ENCODE measurements at places on chromosomes 1 and 21.
A peak's percentile ranks its signal among the peaks of the same experiment; 100 is the strongest.

DNA sequence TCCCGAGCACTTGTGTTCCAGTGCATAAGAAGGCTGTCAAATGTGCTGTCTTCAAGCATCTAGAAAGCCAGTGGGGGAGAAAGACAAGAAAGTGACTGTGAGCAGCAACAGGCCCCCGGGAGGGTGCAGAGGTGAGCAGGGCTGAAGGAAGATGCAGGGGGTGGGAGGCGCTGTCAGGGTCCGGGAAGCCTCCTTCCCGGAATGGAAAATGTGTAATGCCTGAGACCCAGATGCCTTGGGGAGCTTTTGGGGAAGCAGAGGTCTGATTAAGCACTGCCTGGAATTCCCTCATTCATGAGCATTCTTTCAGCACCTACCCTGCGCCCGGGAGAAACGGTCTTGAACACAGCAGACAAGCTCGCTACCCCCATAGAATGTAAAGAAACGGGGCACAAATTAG, 1.3 kb downstream of the NPHP4 start:
- DNase-seq = no peak

DNA sequence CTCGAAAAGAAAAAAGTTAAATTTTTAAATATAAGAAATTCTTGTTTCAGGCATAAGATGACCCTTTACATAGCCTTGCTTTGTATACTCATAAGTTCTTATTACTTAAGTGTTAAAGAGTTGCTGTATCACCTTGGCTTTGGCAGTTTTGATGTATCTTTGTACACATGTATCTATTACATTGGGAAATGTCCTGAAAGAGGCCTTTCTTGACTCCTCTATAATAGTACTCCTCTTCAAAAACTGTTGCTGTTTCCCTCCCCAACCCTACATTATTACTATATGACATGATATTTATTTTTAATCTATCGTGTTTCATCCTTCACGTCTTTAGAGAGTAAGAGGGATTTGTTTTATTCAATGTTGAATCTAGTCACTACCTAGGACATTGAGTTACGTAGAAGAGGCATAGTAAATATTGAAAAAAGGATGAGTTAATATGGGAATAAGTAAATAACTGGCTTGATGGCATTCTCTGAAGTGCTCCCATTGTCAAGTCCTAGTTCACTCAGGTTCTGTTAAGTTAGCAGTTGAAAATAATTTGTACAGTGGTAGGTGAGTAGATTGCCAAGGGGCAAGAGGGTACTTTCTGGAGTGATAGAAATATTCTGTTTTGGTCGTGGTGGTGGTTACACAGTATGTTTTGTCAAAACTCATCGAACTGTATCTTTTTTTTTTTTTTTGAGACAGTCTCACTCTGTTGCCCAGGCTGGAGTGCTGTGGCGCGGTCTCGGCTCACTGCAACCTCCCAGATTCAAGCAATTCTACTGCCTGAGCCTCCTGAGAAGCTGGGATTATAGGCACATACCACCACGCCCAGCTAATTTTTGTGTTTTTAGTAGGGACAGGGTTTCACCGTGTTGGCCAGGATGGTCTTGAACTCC, 8.2 kb downstream of the THRAP3 start:
- DNase-seq = no peak

GRCh38 chr1:96425382-96426129, 296.0 kb upstream of the PTBP2 start:
- DNase-seq = no peak

- DNase-seq = no peak
Measured at GRCh38 chr1:81873946-81874345, 73.2 kb downstream of the ADGRL2 start.

DNA sequence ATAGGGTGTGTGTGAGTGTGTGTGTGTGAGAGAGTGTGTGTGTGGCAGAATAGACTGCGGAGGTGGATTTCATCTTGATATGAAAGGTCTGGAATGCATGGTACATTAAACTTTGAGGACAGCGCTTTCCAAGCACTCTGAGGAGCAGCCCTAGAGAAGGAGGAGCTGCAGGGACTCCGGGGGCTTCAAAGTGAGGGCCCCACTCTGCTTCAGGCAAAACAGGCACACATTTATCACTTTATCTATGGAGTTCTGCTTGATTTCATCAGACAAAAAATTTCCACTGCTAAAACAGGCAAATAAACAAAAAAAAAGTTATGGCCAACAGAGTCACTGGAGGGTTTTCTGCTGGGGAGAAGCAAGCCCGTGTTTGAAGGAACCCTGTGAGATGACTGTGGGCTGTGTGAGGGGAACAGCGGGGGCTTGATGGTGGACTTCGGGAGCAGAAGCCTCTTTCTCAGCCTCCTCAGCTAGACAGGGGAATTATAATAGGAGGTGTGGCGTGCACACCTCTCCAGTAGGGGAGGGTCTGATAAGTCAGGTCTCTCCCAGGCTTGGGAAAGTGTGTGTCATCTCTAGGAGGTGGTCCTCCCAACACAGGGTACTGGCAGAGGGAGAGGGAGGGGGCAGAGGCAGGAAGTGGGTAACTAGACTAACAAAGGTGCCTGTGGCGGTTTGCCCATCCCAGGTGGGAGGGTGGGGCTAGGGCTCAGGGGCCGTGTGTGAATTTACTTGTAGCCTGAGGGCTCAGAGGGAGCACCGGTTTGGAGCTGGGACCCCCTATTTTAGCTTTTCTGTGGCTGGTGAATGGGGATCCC, 18.3 kb upstream of the HDAC1 start:
- DNase-seq = peak; percentile 79

- DNase-seq = no peak
Measured at GRCh38 chr1:52436817-52437216, 32.4 kb downstream of the PRPF38A start.

DNA sequence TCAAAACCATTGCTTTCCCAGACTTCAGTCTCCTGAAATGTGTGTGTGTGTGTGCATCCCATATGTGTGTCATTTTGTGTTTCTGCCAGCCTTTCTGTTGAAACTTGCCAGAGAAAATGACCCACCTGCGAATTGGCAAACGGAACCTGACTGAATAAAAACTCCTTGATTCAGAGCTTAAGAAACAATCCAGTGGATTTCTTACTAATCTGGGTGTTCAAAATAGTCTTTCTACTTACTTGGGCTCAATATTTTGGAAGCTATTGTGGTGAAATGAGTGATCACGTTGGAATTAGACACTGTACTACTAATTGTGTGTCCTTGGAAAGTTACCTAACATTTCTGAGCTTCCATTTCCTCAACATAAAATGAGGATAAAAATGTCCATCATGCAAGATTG, 138.9 kb upstream of the ERG start:
- no peak for DNase-seq

- DNase-seq = no peak
Measured at GRCh38 chr1:204461331-204462228, 33.0 kb downstream of the PIK3C2B start.

- DNase-seq = no peak
Measured at GRCh38 chr1:24872061-24872850, 57.8 kb downstream of the RUNX3 start.

DNA sequence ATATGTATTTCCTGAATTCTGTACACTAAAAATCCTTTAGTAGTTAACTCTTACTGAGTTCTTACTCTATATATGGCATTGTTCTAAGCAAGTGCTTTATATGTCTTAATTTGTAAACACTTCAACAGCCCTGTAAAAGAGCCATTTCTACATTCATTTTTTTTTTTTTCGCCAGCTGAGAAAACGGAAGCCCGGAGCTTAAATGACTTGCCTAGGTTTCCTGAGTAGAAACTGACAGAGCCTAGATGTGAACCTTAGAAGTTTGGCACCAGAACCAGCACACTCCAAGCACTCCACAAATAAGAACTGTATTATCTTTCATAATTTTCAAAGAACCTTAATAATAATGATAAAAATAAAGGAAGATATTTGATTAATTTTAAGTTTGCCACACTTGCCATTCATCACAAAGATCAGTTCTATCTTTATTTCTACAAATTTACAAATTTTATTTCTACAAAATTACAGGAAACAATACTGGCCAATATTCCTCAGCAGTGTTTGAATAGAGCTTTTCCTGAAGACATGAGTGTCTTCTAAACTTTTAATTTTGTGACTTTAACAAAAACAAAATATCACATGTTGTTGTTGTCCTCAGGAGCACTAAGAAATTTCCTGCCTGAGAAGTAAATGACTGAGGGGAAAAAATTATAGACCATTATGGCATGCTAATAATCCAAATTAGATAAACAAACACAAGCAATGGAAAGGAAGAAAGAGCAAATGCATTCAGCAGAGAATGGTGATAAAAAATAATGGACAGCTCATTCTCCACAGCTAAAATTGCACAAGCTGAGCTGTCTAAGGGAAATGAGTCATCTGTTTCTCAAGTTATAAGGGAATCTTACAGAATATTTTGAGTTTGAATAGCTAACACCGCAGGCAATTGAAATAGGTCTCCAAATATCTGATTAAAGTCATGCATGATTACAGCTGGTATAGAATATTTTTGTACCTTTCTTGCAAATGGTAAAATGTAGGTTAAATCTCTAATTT, 71.2 kb downstream of the DPYD start:
- DNase-seq = no peak

DNA sequence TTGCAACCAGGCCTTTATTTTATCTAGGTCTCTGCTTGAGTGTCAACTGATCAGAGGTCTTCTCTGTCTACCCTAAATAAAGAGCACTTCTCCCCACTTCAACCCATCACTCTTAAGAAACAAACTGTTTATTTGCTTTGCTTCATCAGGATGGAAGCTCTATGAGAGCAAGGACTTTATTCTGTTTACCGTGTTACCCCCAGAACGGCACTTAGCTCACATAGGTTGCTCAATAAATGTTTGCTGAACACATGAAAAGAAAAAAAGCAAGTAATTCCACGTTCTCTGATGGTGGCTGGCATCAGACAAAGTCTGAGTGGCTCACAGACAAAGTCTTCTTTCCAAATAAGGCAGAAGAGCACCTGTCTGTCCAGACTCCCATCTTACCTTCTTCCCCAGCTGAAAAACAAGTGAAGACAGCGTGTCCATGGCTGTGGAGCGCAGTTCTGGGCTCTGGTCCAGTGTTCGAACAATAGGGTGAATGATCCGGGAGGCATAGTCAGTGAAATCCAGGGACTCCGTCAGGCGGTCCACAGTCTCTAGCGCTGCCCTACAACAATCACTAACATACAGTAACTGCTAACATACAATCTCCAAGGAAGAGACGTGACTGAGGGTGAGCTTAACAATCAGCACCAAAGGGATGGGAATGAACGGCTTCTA, 22.9 kb downstream of the ANGPTL7 start:
- no peak for DNase-seq

DNA sequence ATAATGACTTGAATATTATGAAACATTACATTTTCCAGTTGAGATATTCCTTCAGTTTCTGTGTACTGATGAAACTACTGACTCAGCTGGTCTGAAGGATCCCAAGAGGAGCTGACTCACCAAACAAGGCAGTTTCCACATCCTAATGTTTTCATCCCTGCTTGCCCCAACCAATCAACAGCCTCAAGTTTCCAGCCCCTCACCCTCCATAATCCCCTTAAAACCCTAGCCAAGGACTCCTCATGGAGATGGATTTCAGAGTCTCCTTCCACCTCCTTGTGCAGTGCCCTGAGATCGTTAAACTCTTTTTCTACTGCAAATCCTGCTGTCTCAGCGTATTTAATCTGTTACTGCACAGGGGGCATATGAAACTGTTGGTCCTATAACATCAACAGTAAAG, 83.1 kb upstream of the HAO2 start:
- DNase-seq = no peak

- no peak for DNase-seq
Measured at GRCh38 chr1:203324105-203325025, 19.0 kb downstream of the BTG2 start.

- DNase-seq = no peak
Measured at GRCh38 chr1:63772876-63773275, 941 bp upstream of the ROR1 start.

DNA sequence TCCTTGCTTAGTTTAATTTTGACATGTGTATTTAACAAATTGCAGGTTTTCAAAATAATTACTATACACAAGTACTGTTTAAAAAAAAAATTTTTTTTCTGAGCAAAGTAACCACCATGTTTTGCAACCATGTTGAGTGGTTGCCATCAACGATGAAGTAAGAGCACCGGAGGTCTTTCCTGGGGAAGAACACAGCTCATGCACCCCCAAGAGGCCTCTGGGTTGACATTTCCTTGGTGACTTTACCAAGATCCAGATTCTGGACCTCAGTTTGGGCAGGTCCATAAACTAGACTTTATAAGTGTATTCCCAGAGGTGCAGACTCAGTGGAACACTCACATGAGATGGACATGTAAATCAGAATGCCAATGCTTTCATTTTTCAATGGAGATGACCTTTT, 36.8 kb upstream of the RALGPS2 start:
- no peak for DNase-seq

DNA sequence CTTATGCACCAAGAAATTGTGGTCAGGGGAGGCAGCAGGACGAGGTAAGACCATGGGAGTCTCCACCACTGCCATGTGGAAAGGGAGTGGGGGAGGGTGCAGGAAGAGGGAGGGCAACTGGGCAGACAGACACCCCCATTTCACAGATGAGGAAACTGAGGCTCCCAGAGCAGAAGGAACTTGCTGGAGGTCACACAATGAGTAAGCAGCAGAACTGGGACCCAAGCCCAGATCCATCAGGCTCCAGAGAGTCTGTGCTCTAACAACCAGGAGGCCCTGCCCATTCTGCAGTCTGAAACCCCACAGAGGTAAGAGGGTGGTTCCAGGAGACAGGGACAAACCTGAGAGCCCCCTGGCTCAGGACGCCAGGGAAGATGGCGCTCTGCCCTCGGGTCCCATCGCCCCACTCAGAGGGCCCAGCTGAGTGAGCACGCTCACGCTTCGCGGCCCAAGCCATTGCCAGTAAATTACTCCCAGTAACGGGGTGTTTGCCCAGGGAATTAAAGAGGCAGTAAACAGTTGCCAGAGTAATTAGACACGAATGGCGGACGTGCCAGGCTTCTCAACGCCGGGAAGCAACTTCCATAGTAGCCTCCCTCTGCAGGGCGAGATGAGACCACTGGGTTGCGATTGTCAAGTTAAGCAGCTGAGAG, 59.2 kb downstream of the MATN1 start:
- DNase-seq = no peak

DNA sequence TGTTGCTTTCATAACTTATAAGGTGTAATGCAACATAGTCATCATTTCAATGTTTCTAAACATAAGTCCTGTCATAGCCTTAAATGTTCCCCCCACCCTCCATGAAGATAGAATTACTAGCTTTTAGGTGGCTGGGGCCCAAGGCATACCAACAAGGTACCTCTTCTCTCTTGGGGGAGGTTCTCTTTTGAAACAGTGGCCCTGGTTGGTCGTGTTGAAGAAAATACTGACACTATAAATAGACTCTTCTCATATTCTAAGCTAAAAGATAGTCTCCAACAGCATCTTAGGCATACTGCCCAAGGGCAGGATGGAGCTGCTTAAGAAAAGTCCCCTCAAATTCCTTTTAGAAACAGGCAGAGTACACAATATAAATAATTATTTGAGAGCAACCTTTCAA, 255.0 kb downstream of the FAF1 start:
- DNase-seq = no peak

Measured in stimulated activated CD8-positive, alpha-beta memory T cell treated with anti-CD3 and anti-CD28 coated beads, Interleukin-4, amount 100 ng/mL, for 1 hour (primary cell).